Breast epithelium (tissue), 4 donors: ENCODE measurements at places on chromosomes 7 and 10. TPM values are rescaled to one million over a fixed set of nuclear protein-coding genes. Genes with fewer than 3 reads are reported as not detected.

STEAP1B gene
- total RNA-seq = 0.32 TPM

PLEKHS1 gene
- 23.6 TPM for total RNA-seq

NSUN5 gene
- total RNA-seq = 28.1 TPM

ALOX5 gene
- 49.0 TPM for total RNA-seq

POMZP3 gene
- 7.2 TPM for total RNA-seq
